Stimulated activated CD4-positive, alpha-beta T cell treated with anti-CD3 and anti-CD28 coated beads, Interleukin-4, amount 100 ng/mL, for 1 hour (primary cell): ENCODE measurements at places on chromosomes 5 and 9.
A peak's percentile ranks its signal among the peaks of the same experiment; 100 is the strongest.

- DNase-seq: no peak
Measured at GRCh38 chr9:109901201-109901600, 121.2 kb downstream of the PALM2AKAP2 start.

GRCh38 chr5:126370796-126371718 is 52.2 kb upstream of the GRAMD2B start:
- DNase-seq: no peak

- DNase-seq: peak; percentile 14
Measured at GRCh38 chr5:177447611-177448243, 1.1 kb downstream of the PRR7 start.

DNA sequence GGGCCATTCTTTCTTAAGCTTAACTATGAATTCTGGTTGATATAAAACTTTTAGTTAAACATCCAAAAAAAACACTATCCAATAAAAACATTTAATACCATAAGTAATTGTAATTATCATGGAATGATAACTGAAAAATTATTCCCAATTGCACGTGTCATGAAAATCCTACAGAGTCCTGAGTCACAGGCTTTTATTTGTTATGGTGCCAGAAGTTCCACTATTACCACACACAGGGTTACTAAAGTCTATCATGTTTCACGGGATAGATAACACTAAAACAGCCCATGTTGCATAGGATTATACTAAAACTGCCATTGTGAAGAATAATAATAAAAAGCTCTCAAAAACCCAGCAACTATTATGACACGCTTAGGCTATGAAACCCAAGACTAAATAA is 1381.8 kb downstream of the EFNA5 start:
- no peak for DNase-seq

DNA sequence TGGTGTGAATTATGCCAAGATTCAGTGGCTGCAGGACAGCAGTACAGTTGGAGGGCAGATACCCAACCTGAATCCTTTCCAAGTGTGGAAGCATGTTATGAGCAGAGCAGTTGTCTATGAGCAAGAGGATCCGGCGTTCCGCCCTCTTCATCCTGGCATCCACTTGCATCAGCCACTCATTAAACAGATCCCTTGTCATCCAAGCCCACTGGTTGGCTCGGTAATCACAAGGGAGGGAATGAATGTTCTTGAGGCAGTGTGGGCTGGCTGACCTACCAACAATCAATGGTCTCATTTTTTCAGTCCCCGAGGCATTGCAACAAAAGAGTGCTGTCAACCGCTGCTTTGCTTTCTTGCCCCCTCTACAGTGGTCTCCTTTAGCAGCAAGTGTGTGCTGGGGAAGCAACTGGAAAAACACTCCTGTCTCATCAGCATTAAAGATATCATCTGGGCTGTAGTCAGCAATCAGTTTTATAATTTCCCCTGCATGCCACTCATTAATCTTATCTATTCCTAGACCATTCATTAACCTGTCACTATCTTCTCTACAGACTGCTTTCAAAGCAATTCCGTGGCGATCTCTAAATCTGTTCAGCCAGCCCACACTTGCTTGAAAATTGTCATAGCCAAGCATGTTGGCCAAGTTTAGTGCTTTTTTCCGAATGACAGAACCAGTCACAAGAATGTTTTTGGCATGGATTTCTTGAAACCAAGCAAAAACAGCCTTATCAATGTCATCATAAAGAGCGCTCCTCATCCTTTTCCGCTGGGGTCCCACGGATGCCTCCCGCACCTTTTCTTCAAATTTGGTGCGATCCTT is 4.9 kb downstream of the TIGD6 start:
- no peak for DNase-seq
